ENCODE measurements at places on chromosomes 3 and 15.

DNA sequence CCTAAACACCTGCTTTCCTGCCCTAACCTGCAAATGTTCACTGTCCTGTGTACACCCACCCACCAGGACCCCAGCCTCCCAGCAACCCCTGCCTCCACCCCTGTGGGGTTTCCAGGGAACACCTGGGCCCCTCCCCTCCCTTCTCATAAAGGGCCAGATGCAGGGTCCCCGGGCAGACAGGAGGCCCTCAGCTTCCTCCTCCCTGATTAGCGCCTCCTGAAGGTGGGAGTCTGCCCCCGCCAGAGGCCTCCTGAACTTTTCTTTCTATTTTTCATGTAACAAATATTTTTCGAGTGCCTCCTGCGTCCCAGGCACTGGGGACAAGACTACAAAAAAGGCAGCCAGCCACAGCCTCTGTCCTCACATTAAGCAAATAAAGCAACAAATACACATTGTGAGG, 135.4 kb upstream of the LINGO1 start:
- no peak for DNase-seq

DNA sequence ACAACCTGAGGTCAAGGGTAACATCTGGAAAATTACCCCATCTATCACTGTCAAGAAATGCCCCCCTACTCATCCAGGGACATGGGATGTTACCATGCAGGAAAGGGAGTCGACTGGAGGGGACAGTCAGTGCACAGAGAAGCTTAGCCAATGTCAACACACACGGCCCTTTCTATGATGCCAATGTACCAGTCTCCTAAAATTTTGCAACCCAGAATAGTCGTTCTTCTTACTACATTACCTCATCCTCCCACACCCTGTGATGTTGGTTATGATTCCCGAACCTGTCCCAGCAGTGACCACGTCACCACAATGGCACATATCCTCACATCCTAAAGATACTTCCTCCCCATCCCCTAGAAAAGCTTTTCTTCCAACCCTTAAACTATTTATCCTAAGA, 20.1 kb downstream of the TXNRD3 start:
- no peak for DNase-seq

GRCh38 chr3:140536926-140537726, 140.7 kb upstream of the TRIM42 start:
- no peak for DNase-seq

DNA sequence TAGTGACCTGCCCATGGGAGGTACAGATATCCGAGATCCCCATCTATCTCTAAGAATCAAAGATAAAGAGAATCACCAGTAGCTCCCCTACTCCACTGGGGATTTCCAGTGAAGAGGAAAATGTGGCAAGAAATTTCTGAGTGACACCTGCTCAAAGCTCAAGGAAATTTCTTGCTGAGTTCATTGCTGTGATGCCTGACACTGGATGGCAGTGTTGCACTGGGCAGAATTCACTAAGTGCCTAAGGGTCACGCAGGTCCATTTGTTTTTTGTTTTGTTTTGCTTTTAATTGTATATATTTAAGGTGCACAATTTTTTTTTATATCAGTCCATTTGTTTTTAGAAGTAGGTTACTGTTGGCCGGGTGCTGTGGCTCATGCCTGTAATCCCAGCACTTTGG, 109.5 kb upstream of the KCNAB1 start:
- DNase-seq = no peak

DNA sequence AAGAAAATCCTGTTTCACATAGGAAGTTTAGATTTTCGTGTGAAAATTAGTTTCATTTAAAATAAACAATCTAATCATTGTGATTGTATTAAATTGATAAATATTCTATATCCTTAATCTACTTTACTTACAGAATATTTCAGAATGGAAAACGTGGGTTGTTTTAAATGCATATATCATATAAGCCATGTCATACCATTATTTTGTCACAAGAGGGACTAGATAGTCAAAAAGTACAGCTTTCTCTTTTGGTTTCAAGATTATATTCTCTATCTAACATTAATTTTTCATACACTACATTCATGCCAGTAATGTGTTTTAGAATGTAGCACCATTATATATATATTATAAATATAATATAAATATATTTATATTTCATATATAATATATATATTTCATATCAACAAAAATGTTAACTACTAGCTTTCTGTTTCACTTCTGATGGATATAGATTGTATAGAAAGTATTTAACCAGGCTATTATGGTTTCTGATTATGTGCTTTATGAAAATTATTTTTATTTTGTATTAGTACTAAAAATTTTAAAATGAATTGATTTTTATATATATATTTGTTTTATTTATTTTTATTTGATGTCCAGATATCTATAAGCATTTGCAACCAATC, 45.3 kb downstream of the OSTN start:
- DNase-seq = no peak

DNA sequence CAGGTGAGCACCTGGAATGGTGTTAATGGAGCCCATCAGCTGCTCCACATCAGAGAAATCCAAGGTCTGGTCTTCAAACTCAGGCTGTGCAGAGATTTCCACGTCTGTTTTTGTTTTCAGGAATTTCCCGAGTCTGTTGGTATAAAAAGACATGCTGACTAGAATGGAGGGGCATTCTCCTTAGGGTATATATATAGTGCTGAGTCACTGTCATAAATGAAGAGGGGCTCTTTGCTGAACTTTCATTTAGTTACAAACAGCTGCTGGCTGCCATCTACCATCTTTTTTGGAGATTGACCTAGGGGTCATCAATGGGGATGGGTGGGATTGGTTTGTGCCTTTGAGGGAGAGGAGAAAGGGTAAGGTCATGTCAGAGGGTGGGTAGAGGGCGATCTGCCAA, 27.1 kb downstream of the FSD2 start:
- DNase-seq = no peak

DNA sequence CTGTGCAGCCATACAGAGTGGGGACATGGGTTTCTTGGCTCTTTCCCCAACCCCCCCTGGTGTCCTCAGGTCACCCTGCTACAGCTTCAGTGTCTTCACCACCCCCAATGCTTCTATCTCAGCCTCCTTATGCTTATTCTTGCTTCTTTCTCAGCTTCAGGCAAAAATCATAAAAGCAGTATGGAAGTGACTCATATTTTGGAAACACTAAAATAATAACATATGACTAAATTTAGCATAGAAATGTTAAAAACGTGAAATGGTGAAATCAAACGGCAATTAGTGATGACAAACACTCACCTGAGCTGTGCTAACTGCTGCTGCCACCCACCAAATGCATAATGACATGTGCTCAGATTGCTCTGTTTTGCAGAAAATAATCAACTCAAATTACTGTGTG, 475.2 kb upstream of the EPHA3 start:
- no peak for DNase-seq

Measured in AG08395 (cell line).